CD8-positive, alpha-beta memory T cell (primary cell): ENCODE measurements at places on chromosomes 3 and 15.

- no peak for DNase-seq
These were observed 42.8 kb downstream of the NR2C2 start for GRCh38 chr3:14989943-14990779.

DNA sequence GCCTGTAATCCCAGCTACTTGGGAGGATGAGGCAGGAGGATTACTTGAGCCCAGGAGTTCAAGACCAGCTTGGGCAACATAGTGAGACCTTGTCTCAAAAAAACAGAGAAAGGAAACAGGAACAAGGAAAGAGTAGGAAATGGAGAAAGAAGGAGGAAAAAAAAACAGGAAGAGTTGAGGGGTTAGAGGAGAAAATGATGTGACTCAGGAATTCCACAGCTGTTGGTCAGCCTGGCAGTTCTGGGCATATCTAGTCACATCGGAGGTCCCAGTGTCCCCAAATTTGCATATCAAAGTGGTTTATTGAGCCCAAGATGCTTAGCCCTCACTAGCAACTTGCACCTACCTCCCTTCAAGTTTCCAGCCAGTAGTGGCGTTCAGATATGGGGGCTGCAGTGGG is 18.8 kb upstream of the JMJD7 start:
- DNase-seq: no peak

DNA sequence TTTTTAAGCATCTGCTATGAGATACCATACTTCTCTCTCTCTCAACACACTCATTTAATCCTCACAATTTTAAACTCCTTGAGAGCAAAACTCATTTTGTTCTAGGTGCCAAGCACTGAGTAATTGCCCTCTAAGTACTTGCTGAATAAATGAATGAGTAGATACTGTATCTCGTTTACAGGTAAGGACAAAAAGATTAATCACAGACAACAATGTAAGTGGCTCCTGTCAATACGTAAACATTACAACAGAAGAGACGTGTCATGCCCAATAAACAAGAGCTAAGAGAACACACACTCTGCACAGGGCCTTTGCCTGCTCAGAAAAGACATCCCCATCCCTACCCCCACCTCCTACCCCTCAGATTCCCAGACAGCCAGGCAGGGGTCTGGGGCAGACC is 59.8 kb downstream of the CHSY1 start:
- DNase-seq: no peak

GRCh38 chr3:105827959-105828358 is 40.9 kb downstream of the CBLB start:
- no peak for DNase-seq

- no peak for DNase-seq
These were observed 68.8 kb upstream of the GLCE start for GRCh38 chr15:69091654-69092053.
